ENCODE measurements at places on chromosomes 6 and 20. TPM values are rescaled to one million over a fixed set of nuclear protein-coding genes. Genes with fewer than 3 reads are reported as not detected.

- no peak for ATAC-seq
Measured at GRCh38 chr20:22920898-22921297, 114.2 kb upstream of the SSTR4 start.

- ATAC-seq = no peak
Measured at GRCh38 chr6:43128926-43129325, 42.1 kb upstream of the SRF start.

- ATAC-seq = no peak
Measured at GRCh38 chr6:92559611-92560010, 859.7 kb downstream of the EPHA7 start.

DNA sequence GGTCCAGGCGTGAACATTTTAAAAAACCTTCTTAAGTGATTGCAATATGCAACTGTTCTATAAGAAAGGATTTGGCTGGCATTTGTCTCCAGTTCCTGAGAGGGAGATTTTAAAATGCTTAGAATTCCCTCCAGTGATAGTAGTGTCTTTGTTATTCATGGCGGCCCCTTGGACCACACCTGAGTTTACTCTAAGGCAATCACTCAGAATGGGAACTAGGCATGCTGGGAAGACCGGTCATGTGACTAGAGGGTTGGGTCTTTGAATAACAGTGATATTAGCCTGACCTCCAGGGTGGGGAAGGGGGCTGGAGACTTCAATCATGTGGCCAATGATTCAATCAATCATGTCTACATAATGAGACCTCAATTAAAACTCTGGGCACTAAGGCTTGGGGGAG, 50.7 kb upstream of the UTRN start:
- ATAC-seq = no peak

The DPPA5 gene
- not detected for total RNA-seq

The SLC35D3 gene
- total RNA-seq = not detected

- ATAC-seq = no peak
Measured at GRCh38 chr6:136654086-136654485, 103.9 kb upstream of the MAP7 start.

- ATAC-seq = no peak
Measured at GRCh38 chr6:123655521-123656306, 19.0 kb upstream of the TRDN start.
